ENCODE measurements at places on chromosomes 6 and 20. TPM values are rescaled to one million over a fixed set of nuclear protein-coding genes. Genes with fewer than 3 reads are reported as not detected.

GRCh38 chr6:151497905-151498304 lies 4.1 kb downstream of the CCDC170 start:
- peaks cover 18% of the 10 kb centered on the region for H3K27me3 ChIP-seq
- no peak overlapping the region for H3K4me3 ChIP-seq
- H3K4me1 ChIP-seq, result no peaks in the 10 kb centered on the region
- H3K27ac ChIP-seq, result no peak overlapping the region
- DNase-seq, result no peak

DNA sequence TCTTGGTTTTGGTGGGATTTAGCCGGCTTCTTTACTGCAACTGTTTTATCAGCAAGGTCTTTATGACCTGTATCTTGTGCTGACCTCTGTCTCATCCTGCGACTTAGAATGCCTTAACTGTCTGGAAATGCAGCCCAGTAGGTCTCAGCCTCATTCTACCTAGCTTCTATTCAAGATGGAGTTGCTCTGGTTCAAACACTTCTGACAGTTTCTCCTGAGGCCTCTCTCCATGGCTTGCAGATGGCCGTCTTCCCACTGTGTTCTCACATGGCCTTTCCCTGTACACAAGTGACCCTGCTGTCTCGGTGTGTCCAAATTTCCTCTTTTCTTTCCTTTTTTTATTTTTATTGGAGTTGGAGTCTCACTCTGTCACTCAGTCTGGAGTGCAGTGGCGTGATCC lies 4.2 kb upstream of the CCM2L start:
- H3K4me1 ChIP-seq, result peaks cover 29% of the 10 kb centered on the region
- no peaks in the 10 kb centered on the region for H3K36me3 ChIP-seq
- H3K27ac ChIP-seq, result peak overlapping the region; percentile 72
- H3K4me3 ChIP-seq, result no peak overlapping the region
- no peaks in the 10 kb centered on the region for H3K27me3 ChIP-seq

DNA sequence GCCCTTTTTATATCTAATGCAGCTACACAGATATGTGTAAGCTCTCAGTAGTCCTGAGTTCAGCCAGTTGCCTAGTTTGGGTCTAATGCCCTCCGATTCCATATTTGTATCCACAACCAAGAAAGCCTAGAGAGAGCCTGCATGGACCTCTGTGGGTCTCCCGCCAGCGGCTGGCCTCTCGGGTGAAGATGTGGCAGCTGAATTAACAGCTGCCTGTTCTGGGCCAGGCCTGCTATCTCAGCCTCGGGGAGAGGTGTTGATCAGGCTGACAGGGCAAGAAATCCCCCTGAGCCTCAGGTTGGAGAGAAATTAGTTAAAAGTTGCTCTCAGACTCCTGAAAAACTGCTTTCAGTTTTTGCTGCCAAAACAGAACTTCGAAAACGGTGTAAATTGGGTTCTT lies 19.8 kb downstream of the PTK7 start:
- DNase-seq, result no peak
- no peaks in the 10 kb centered on the region for H3K4me1 ChIP-seq
- H3K27ac ChIP-seq, result no peak overlapping the region
- H3K36me3 ChIP-seq, result no peaks in the 10 kb centered on the region
- no peaks in the 10 kb centered on the region for H3K27me3 ChIP-seq
- no peak overlapping the region for H3K4me3 ChIP-seq

DNA sequence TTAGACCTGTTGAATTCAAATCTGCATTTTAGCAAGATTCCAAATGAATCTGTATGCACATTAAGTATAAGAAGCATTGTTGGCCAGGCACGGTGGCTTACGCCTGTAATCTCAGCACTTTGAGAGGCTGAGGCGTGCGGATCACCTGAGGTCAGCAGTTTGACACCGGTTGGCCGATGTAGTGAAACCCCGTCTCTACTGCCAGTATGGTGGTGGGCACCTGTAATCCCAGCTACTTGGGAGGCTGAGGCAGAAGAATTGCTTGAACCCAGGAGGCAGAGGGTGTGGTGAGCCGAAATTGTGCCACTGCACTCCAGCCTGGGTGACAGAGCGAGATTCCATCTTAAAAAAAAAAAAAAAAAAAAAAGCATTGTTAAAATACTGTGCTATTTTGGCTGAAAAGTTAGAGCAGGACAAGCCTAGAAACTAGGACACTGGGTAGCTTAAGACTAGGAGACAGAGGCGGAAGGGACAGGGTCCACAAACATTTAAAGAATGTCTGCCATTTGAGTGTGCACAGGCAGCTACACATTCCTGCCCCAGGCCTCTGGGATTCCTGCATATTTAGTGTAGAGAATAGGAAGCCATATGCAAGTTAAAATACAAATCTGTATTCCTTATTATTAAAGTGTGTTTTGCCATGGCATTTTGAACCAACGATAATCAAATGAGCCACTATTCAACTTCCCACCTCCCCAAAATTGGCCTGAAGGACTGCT lies 45.1 kb upstream of the EEF1A1 start:
- no peak overlapping the region for H3K4me3 ChIP-seq
- H3K4me1 ChIP-seq, result peaks cover 3% of the 10 kb centered on the region
- H3K27me3 ChIP-seq, result no peaks in the 10 kb centered on the region
- no peak overlapping the region for H3K27ac ChIP-seq

DNA sequence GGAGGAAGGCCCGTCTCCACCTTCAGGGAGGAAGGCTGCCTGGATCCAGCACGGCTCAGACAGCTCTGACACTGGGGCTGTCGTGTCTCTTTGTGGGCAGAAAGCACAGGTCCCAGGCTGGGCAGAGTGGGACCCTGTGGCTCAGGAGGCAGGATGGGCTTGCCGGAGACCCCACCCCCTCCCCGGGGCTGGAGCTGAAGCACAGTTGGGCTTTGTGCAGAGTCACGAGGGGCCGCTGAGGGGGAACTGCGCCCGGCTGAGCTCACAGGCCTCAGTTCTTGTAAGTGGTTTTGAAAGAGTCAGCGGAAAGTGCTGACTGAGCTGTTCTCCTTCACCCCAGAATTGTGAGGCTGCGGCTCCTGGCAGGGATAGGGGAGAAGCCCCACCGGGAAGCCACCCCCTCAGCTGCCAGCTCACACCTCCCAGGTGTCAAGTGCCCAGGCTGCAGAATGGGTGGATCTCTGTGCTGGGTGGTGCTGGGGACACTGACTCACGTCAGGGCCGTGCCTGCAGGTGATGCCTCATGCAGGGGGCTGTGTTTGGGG lies 145.5 kb upstream of the RNF24 start:
- H3K27me3 ChIP-seq, result no peaks in the 10 kb centered on the region
- no peak overlapping the region for H3K4me3 ChIP-seq
- H3K27ac ChIP-seq, result no peak overlapping the region
- peak; percentile 74 for DNase-seq

- DNase-seq, result peak; percentile 40
- peaks cover 11% of the 10 kb centered on the region for H3K27me3 ChIP-seq
- H3K4me1 ChIP-seq, result no peaks in the 10 kb centered on the region
- H3K27ac ChIP-seq, result no peak overlapping the region
Measured at GRCh38 chr20:63167918-63168520, 47.9 kb downstream of the YTHDF1 start.

DNA sequence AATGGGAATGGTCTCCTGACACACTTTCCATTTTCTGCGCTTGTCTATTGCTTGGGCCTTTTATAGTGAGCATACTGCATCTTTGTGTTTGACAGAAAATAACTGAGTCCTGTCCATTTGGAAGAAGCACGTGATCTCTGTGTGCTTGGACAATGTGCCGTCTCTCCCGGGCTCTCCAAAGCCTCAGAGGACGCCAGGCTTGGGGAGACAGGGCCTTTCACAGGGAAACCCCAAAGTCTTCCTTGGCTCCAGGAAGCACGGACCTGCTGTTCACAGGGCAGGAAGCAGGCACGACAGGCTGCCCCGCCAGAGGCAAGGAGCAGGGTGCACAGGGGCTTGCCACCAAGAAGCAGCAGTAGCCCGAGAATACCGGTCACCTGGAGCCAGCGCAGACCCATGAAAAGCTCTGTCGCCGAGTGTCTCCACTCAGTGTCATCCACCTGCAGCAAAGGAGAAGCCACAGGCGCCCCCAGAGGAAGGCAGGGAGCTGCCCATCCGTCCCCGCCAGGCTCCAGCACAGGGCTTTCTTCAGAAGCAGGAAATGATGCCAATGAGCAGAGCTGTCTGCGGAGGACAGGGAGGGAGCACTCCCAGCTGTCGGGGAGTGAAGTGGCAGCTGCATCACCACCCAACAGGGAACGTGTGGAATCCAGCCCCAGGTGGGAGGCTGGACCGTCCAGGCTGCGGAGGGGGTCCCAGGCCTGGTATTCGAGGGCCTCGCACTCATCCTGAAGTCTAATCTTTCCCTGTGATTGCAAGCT lies 135.1 kb downstream of the AGPAT4 start:
- DNase-seq, result no peak
- H3K27me3 ChIP-seq, result no peaks in the 10 kb centered on the region
- H3K4me1 ChIP-seq, result no peaks in the 10 kb centered on the region
- H3K4me3 ChIP-seq, result no peak overlapping the region

GRCh38 chr6:166483573-166484250 lies 101.0 kb upstream of the MPC1 start:
- peaks cover 12% of the 10 kb centered on the region for H3K4me1 ChIP-seq
- no peaks in the 10 kb centered on the region for H3K27me3 ChIP-seq
- H3K27ac ChIP-seq, result no peak overlapping the region
- H3K4me3 ChIP-seq, result no peak overlapping the region
- DNase-seq, result peak; percentile 16

DNA sequence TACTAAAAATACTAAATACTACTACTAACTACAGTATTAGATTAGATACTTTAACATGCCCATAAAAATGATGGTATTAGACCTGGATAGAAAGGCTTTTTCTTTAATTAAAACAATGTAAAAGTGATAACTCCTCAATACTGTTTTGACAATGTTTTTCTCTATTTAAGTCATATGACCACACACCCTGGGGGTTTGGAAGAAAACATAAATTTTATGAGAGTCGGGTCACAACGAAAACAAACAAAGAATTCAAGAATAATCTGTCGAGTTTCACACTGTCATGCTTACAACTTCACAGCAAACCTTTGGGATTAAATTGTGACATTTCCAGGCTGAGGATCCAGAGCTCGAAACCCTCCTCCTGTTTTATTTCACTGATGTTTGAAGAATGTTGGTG lies 107.4 kb upstream of the SOX4 start:
- no peak overlapping the region for H3K4me3 ChIP-seq
- H3K4me1 ChIP-seq, result no peaks in the 10 kb centered on the region
- H3K27me3 ChIP-seq, result no peaks in the 10 kb centered on the region
- DNase-seq, result no peak
- H3K27ac ChIP-seq, result no peak overlapping the region

- no peaks in the 10 kb centered on the region for H3K27me3 ChIP-seq
- no peak overlapping the region for H3K27ac ChIP-seq
- no peaks in the 10 kb centered on the region for H3K4me1 ChIP-seq
- no peak for DNase-seq
Measured at GRCh38 chr6:112781241-112781640, 434.1 kb downstream of the RFPL4B start.

- H3K36me3 ChIP-seq, result no peaks in the 10 kb centered on the region
- no peaks in the 10 kb centered on the region for H3K27me3 ChIP-seq
- peak; percentile 54 for DNase-seq
- no peak overlapping the region for H3K4me3 ChIP-seq
- H3K4me1 ChIP-seq, result no peaks in the 10 kb centered on the region
Measured at GRCh38 chr6:151263967-151264366, 24.2 kb downstream of the AKAP12 start.

DNA sequence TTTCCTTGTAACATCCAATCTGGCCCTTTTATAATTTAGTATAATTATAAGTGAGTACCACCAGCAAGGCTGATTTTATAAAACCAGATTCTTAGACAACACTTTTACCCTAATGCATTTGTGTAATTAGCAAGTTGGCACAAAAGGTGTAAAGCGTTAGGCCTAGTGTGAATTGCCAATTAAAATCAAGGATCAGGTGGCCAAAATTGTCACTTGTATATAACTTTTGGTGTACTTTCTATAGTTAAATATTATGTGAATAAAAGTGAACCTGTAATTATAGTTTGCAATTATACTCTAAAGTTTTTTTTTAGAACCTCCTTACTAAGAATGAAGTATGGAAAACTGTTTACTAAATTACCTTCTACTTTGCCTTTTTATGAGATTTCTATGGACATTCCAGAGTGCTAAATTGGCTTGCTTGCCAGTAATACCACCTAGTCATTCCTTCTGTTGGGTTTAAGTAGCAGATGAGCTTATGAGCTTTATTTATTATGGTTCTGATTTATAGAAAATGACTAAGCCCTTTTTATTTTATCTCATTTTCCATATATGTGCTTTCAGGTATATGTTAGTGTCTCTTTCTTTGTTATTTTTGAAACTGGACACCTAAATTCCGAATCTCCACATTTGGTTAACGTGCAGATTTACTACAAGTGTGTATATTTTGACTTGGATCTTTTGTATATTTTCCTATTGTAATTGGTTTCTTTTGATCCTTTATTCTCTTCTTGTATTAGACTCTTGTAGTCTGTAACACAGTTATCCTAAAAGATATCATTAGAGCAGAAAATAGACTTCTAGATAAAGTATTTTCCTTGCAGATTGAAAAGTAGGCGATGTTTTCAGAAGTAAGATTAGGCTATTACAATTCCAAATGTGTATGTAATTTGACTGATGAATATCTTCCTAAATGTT lies 3.9 kb downstream of the STXBP5 start:
- no peaks in the 10 kb centered on the region for H3K27me3 ChIP-seq
- no peak for DNase-seq
- H3K4me3 ChIP-seq, result peak overlapping the region; percentile 17
- H3K4me1 ChIP-seq, result peaks cover 26% of the 10 kb centered on the region
- no peaks in the 10 kb centered on the region for H3K36me3 ChIP-seq

DNA sequence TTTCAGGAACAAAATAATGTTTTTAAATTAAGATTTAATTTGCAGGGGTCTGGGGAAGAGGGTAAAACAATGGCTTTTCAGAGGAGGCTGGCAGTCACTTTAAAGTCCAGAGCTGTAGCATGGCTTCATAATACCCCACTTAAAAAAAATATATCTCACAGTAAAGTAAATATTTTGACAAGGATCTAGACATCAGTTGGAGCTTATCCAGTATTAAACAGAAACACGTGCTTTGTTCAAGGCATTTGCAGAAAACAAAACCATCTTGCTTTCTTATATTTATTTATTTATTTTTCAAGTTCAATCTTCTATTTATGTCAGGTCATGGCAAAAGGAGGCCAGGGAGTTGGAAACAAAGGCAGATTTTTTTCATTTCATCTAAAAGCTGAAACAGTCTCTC lies 53.3 kb upstream of the PRL start:
- no peaks in the 10 kb centered on the region for H3K4me1 ChIP-seq
- no peak overlapping the region for H3K4me3 ChIP-seq
- DNase-seq, result no peak
- no peaks in the 10 kb centered on the region for H3K36me3 ChIP-seq
- H3K27ac ChIP-seq, result no peak overlapping the region

GRCh38 chr6:91874971-91875370 lies 1288.1 kb upstream of the MAP3K7 start:
- H3K4me3 ChIP-seq, result no peak overlapping the region
- H3K4me1 ChIP-seq, result no peaks in the 10 kb centered on the region
- DNase-seq, result no peak

DNA sequence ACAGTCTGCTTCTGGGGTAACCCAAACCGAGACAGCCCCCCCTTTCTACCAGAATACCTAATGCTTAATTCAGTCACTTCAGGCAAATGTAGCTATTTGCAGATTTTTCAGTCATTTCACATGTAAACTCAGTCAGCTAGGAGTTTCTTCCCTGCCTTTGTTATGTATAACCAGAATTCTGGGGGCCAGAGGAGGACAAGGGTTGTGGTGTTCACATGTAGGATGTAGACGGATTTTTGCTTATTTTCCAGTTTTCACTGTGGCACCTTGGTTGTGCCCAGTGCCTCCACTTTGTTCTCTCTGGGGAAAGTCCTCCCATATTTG lies 51.1 kb downstream of the PROKR2 start:
- no peak for DNase-seq
- no peak overlapping the region for H3K4me3 ChIP-seq
- no peaks in the 10 kb centered on the region for H3K36me3 ChIP-seq
- no peak overlapping the region for H3K27ac ChIP-seq
- H3K27me3 ChIP-seq, result no peaks in the 10 kb centered on the region

The MYT1 gene
- 0.23 TPM for total RNA-seq

The CTCFL gene
- not detected for total RNA-seq

The SH3BGRL2 gene
- total RNA-seq, result 5.2 TPM

Measured in heart left ventricle (tissue), 16 donors.